CD4-positive, alpha-beta memory T cell (primary cell): ENCODE measurements at places on chromosomes 7 and 10. TPM values are rescaled to one million over a fixed set of nuclear protein-coding genes. Genes with fewer than 3 reads are reported as not detected.

DNA sequence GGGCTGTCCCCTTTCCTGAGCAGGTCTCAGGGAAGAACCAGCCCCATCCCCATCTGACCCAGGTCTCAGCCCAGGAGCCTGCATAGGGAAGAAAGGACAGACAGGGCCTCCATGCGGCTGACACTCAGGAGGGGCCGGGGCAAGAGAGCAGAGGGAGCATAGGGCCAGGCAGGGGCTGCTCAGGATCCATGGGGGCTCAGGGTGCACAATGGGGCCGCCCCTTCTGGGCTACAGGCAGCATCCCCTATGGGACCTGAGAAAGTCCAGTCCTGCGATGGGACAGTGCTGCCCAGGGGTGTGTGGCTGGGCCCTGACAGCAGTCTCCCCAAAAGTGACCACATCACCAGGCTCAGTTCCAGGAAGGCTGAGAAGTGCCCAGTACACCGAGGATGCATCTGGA lies 32.7 kb upstream of the ZNF735 start:
- H3K36me3 ChIP-seq: no peaks in the 10 kb centered on the region
- no peaks in the 10 kb centered on the region for H3K4me1 ChIP-seq
- H3K27ac ChIP-seq: no peak overlapping the region
- DNase-seq: no peak

- no peak overlapping the region for H3K27ac ChIP-seq
- peaks cover 13% of the 10 kb centered on the region for H3K27me3 ChIP-seq
- no peak overlapping the region for H3K4me3 ChIP-seq
- H3K4me1 ChIP-seq: no peaks in the 10 kb centered on the region
- no peak for DNase-seq
Measured at GRCh38 chr7:22356010-22356691, 803 bp downstream of the RAPGEF5 start.

DNA sequence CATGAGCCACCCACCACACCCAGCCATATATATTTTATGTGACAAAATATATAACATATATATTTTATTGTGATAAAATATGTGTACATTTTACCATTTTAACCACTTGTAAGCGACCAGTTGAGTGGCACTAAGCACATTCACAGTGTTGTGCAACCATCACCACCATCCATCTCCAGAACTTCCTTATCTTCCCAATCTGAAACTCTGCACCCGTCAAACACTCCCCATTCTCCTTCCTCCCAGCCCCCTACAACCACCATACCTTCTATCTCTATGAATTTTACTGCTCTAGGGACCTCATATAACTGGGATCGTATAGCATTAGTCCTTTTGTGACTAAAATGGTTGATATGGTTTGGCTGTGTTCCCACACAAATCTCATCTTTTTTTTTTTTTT lies 20.8 kb upstream of the CYTH3 start:
- no peak overlapping the region for H3K27ac ChIP-seq
- no peak for DNase-seq
- no peak overlapping the region for H3K4me3 ChIP-seq
- no peaks in the 10 kb centered on the region for H3K36me3 ChIP-seq
- H3K4me1 ChIP-seq: no peaks in the 10 kb centered on the region

- H3K27me3 ChIP-seq: no peaks in the 10 kb centered on the region
- H3K4me1 ChIP-seq: peaks cover 46% of the 10 kb centered on the region
- H3K4me3 ChIP-seq: no peak overlapping the region
Measured at GRCh38 chr10:4125776-4126175, 340.8 kb upstream of the KLF6 start.

GRCh38 chr7:66356277-66356721 lies 151.2 kb downstream of the TPST1 start:
- no peaks in the 10 kb centered on the region for H3K4me1 ChIP-seq
- no peak for DNase-seq
- H3K4me3 ChIP-seq: no peak overlapping the region
- peaks cover 5% of the 10 kb centered on the region for H3K27me3 ChIP-seq
- no peak overlapping the region for H3K27ac ChIP-seq

The SAP25 gene
- total RNA-seq: 126 TPM

DNA sequence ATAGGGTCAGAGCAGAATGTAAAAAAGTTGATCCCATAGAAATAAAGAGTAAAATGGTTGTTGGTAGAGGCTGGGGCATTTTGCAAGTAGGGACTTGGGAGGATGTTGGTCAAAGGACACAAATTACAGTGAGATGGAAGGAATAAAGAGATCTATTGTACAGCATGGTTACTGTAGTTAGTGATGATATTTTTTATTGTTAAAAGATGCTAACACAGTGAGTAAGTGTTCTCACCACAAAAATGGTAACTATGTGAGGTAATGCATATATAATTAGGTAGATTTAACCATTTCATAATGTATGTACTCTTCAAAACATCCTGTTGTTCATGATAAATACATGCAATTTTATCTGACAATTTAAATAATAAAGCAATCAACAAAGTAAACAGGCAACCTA lies 280.7 kb upstream of the MAGI2 start:
- no peak overlapping the region for H3K27ac ChIP-seq
- H3K4me3 ChIP-seq: no peak overlapping the region
- no peak for DNase-seq
- no peaks in the 10 kb centered on the region for H3K4me1 ChIP-seq

GRCh38 chr10:109348324-109348723 lies 575.0 kb downstream of the XPNPEP1 start:
- H3K27ac ChIP-seq: no peak overlapping the region
- H3K4me1 ChIP-seq: no peaks in the 10 kb centered on the region
- H3K27me3 ChIP-seq: no peaks in the 10 kb centered on the region
- H3K36me3 ChIP-seq: no peaks in the 10 kb centered on the region

DNA sequence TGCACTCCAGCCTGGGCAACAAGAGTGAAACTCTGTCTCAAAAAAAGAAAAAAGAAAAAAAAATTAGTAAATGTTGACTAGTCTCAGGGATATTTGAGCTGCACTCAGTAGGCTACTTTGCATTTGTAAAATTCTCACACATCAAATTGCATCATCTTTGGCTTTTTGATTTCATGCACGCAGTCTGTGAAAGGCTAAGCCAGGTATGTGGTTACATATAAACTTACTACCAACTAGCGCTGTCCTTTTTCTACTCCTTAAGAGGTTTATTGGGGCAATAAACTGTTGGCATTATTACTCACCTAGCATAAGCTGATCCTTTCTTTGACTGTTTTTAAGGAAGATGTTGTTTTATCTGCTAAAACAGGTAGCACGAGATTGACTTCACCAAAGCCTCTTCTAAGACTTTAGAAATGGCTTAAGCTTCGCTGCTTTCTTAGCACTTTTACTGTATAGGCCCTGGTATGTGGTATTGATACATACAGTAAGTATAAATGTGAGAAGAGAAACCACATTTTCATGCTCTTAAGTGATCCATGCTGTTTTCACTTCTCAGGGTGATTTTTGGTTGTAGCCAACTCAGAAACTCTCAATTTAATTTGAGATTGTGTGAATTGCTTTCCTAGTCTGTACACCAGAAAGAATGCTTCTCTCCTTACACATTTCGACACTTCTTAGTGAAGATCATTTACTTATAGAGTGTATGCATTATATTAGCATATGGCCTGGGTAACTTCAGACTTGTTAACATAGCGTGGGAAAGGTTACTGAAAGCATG lies 323.9 kb downstream of the AUTS2 start:
- H3K27ac ChIP-seq: no peak overlapping the region
- H3K27me3 ChIP-seq: no peaks in the 10 kb centered on the region
- H3K36me3 ChIP-seq: no peaks in the 10 kb centered on the region
- no peak overlapping the region for H3K4me3 ChIP-seq
- no peak for DNase-seq
